ENCODE measurements at places on chromosomes 3 and 15.
A peak's percentile ranks its signal among the peaks of the same experiment; 100 is the strongest.

GRCh38 chr3:131775650-131776049, 259.2 kb downstream of the CPNE4 start:
- DNase-seq = no peak

- DNase-seq = no peak
Measured at GRCh38 chr3:180063783-180064182, 27.0 kb upstream of the PEX5L start.

- DNase-seq = no peak
Measured at GRCh38 chr3:116864590-116864927, 155.0 kb downstream of the TUSC7 start.

- peak; percentile 22 for DNase-seq
Measured at GRCh38 chr3:152151216-152151876, 117.4 kb upstream of the MBNL1 start.

DNA sequence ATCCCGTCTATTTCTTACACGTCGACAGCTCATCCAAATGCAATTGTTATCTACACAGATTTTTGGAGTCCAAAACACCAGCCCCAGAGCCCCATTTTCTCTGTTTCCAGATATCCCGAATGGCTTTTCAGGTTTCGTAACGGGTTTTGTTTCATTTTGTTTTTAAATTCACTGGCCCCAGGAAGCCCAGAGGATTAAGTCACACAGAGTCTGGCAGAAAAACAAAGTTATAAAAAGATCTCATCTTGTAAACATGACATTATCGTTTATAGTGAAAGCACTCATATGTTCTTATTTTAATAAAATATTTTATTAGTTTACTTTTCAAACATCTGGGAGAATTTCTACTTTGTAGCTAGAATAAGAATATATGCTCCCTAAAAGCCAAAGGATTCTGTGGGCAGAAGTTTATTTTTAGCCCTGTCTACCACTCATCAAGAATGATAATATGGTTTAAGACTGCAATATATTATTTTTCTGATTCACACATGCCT, 149.3 kb upstream of the SLC2A2 start:
- DNase-seq = no peak
